Stimulated activated CD8-positive, alpha-beta memory T cell treated with anti-CD3 and anti-CD28 coated beads, Interleukin-15, amount 100 ng/mL, for 4 hours (primary cell): ENCODE measurements at places on chromosomes 5 and 9.

DNA sequence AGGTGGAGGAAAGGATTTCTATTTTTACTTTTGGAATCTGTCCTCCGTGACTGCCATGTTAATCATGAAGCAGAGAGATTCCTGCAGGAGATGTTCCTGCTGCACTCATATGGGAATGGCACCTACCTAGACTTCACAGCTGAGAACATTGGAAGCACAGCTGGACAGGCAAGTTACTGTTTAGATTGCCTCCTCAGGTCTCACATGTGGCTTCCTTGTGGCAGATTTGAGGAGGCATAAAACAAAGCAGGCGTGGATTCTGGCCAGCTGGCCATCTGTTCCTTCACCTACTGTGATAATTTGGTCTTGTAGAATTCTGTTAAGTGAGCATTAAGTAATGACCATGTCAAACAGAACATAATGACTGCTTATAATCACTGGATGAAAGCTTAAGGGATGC, 193.4 kb downstream of the EDIL3 start:
- no peak for DNase-seq

- peak; percentile 10 for DNase-seq
Observed at GRCh38 chr9:69421908-69422801, 97.1 kb downstream of the ENTREP1 start.

- DNase-seq, result no peak
Observed at GRCh38 chr5:109083937-109084336, 325.8 kb downstream of the PJA2 start.

DNA sequence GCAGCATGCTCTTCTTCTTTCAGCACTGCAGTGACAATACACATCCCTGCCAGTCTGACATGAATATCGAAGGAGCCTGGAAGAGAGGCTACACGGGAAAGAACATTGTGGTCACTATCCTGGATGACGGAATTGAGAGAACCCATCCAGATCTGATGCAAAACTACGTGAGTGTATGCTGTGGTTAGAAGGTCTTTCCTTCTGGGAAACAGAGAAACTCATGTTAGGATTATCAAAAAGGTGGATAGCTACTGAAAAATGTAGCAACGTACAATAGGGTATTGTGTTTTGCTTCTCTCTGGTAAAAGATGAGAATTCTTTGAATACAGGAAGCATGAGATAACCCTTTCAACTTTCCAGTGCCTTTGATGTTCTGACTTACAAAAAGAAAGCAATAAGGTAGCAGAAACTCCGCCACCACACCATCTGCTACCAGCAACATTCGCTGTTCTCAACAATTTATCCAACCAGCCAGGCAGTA, 133.3 kb downstream of the PCSK5 start:
- DNase-seq, result no peak

DNA sequence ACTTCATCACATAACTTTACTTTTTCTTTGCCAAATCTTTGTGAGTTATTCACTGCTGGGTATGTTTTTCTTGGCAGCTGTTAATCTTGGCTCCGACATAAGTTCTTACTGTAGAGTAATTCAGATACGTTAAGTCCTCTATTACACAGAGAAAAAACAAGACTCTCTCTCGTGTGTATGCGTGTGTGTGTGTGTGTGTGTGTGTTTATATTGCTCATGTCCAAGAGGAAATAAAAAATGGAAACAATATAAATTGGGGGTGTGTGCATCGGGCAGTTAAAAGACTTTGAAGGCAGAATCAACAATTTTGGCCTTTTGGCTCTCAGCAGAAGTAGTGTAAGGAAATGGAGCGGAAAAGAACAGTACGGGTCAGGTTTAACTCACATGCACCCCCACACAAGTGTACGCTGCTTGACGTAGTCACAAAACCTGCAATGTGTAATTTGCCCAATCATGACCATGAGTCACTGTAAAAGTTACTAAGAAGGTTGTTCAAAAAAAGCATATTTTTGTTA, 67.2 kb upstream of the IFNE start:
- DNase-seq, result no peak

GRCh38 chr5:168793841-168794837, 215.0 kb upstream of the PANK3 start:
- DNase-seq, result no peak

- DNase-seq, result no peak
Observed at GRCh38 chr9:117656002-117656401, 48.2 kb upstream of the TLR4 start.

GRCh38 chr9:133056533-133056932, 5.2 kb upstream of the CEL start:
- DNase-seq, result no peak

GRCh38 chr5:18114151-18114757, 480.0 kb downstream of the TAF11L14 start:
- DNase-seq, result no peak

DNA sequence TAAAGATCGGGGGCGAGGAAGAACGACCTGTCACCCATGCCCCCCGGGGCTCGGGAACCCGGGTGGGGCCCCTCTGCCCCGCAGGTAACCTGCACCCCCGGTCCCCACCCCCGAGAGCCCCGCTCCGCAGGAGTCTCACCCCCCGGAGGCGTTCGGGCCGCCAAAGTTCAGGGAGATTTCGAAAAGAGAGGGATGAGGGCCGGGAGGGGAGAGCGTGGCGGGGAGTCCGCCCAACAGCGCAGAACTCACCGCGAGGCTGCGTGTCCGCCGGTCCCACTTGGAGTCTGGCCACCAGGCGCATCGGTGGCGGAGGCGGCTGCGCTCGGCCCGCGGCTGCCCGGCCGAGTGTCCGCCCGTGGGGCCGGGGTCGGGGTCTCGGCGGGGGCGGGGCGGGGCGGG, at the start of gene PHF19:
Gene PHF19, minus strand, starts transcription at position 347 of the 399 bp plus-strand sequence. CDS start 2,447 bp downstream, outside the sequence.
- no peak for DNase-seq

DNA sequence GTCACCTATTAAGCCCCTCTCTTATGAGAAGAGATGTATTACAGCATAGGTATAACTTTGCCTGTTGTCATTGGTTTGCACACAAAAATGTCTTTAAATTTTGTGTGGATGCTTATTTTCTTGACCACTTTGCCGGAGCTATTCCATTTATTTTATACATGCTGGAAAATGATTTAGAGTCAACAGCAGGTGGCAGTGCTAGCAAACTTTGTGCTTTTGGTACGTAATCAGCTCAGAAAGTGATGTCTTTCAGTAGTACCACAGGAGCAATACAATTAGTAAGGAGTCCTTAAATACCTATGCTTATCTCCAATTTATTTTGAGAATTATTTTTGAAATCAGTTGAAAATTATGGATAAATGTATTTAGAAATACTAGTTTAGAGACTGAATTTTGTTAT, 19.8 kb upstream of the NUDT12 start:
- no peak for DNase-seq

- no peak for DNase-seq
Observed at GRCh38 chr9:79013715-79014610, 557.8 kb upstream of the TLE4 start.

- peak; percentile 43 for DNase-seq
Observed at GRCh38 chr5:32092938-32093812, 80.9 kb downstream of the GOLPH3 start.

DNA sequence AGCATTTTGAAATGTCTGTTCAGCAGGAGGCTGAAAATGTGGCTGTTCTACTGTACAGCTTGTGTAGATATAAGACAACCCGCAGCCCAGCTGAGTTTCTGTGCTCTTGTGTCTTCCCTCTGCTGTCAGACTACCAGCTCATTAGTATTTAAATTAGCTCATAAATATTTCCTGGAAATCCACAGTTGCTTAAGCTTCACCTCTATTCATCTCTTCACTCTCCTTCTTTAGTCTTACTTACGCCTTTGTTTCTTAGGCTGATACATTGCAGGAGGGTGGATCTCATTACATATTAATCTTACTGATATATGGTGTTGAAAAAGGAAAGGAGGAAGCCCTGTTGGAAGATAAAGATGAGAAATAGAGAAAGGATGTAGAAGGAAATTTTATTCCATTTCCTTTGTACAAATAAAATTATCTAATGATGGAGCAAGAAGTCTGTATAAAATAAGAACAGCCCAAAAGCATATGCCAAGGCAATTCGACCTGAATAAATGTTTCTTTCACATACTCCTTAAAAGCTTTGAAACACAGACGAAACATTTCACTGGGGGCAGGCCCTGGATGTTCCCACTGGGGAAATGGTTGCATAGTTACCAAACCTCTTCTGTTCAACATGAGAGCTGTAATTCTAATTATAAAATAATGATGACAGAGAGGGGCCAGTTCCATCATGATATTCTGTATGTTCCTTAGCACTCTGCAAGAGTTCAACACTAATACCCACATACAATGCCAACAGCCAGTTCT, 111.8 kb upstream of the APC start:
- no peak for DNase-seq

- DNase-seq, result no peak
Observed at GRCh38 chr5:124395926-124396325, 350.5 kb downstream of the ZNF608 start.

GRCh38 chr5:35794328-35794619, 62.4 kb upstream of the IL7R start:
- no peak for DNase-seq

DNA sequence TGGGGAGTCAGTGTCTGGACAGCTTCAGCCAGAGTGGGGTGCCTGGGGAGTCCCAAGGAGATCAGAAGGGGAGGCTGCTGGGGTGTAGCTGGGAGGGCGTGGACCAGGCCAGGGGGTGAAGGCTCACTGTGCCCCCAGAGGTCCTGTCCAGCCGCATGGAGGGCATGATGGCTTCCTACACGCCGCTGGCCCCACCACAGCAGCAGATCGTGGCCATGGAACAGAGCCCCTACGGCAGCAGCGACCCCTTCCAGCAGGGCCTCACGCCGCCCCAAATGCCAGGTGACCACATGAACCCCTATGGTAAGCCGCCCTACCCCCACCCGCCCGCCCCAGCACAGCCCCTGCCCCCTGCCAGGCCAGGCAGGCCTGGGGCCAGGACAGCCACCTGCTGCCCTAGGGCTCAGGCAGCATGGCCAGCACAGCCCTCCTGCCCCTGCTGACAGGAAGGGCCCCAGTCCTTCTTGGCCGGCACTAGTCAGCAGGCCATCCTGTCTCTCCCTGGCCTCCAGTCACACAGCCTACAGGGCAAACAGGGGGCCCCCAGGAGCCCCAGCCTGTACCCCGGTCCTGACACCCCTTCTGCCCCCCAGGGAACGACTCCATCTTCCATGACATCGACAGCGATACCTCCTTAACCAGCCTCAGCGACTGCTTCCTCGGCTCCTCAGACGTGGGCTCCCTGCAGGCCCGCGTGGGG, 82.1 kb downstream of the LMX1B start:
- DNase-seq, result no peak

DNA sequence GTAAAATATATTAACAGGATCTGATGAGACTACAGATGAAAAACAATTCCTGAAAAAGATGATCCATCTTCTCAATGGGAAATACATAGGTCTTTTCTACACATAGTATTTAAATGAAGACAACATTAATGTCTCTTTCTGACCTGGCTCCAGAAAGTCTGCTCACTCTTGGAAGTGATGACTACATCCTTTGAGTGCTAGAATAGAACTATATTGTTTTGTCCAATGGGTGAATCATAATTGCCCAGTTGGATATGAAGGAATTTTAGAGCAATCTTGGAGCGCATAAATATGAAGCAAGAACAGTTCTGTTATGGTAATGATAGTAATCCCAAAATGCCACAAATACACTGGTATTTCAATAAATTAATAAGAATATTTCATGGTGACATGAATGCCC, 322.1 kb downstream of the DEPDC1B start:
- DNase-seq, result no peak

DNA sequence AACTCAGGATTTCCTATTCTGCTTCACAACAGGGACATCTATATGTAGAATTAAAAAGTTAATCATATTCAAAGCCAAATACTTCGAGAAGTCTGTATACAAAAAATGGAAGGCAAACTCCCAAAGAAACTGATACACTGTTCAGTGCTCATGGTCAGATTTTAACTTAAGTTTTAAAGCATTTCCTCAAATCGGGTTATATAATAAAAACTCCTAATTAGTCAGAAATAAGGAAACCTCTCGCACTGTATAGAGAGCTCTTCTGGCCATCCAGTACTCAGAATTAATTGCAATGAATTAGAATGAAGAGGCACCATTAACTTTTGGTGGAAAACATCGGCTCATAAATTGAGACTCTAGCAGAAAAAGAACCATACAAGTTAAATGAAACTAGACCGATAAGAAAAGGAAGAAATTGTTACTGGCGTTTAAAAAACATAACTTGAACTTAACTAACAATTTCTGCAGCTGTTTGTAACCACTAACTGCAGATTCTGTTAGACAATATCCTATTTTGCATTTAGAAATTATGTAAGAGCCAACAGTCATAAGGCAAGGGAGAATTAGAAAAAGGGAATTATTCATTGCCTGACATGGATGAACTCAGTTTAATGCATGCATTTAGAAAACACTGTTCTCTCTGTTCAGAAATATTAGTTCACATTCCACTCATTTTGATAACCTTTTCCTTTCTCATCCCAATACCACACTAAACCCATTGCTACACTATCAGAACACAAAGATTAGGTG, 96.6 kb downstream of the FNBP1 start:
- DNase-seq, result no peak

- no peak for DNase-seq
Observed at GRCh38 chr9:119332522-119332921, 36.7 kb downstream of the BRINP1 start.

GRCh38 chr9:126532489-126532888, 81.2 kb upstream of the LMX1B start:
- no peak for DNase-seq

DNA sequence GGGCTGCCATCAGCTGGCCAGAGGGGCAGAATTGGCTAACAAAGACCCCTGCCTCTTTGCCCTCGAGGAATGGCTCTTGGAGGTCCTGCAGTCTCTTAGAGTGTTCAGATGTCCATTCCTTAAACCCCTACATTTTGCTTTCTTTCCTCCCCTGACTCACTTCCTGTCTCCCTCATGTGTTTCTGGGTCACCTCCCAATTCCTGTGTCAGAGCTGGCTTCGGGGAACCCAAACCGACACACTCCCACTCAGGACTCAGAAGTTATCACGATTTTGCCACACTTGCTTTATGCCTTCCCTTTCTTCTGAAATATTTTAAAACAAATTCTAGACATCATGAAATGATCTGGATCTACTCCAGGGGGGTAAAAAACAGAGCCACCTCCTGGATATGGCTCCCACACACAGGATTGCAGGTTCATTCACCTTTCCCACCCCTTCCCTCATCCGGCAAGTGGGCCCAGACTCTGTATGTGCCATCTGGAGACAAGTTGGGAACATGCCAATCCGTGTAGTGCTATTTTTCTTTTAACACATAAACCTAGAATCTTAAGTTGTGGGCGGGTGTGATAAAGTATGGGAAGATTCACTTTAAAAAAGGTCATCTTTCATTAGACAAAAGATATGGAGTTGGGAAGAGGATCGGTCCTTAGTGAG, 145.7 kb downstream of the NXNL2 start:
- no peak for DNase-seq

- DNase-seq, result no peak
Observed at GRCh38 chr5:163529698-163530097, 24.3 kb downstream of the MAT2B start.

GRCh38 chr9:93231121-93231694, 47.3 kb downstream of the WNK2 start:
- DNase-seq, result no peak

DNA sequence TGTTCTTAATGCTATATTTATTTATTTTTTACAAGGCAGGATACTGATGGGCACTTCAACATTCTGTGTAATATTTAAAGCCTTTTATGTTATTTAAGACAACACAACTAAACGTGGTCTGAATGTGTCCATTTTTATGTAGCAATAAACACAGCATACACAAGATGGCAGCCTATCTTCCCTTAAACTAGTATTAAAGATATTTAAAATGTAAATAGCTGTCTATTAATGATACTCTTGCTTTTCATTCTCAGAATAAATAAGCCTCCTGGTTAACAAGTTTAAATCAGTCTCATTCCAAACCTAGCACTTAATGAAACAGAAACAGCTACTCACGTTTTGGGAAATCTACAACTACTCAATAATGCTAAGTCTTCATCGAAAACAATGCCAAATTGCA, 315.7 kb downstream of the MCTP1 start:
- no peak for DNase-seq
